ENCODE measurements at places on chromosomes 2 and 18.

DNA sequence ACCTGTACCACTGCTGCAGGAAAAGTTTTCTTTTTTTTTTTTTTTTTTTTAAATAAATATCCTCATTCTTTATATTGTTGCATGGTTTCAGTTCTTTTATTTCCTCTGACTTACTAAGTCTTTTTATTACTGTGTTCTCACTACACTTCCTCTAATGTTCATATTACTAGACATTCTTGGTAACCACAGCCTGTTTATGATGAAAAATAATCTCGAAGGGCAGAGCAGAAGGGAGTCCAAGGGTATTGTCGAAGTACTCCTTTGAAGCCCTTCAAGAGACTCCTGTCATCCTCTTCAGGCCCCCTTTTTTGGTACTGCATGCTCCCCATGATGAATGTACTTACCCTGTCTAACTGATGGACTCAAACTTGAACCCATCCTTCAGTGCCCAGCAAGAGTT is 61.2 kb downstream of the RND3 start:
- no peak overlapping the region for H3K27ac ChIP-seq
- H3K36me3 ChIP-seq: no peaks in the 10 kb centered on the region
- no peaks in the 10 kb centered on the region for H3K4me1 ChIP-seq
- DNase-seq: no peak

DNA sequence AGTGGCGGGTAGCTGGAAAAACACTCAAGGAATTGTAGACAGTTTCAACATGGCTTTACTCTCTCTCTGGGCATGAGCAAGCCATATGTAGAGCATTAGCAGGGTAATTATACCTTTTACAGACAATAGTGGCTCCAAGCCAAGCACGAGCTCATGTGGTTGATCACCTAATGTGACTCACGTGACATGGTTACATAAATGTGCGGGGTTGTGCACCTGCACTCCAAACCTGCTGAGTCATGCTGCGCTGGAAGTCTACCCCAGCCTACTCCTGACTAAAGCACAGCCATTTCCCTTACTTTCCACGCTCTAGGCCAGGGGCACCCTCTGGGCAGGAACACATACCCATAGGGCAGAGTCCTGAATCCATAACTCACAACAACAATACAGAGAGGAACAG is 232.8 kb downstream of the MBD5 start:
- H3K36me3 ChIP-seq: peaks cover 6% of the 10 kb centered on the region
- DNase-seq: no peak
- H3K27ac ChIP-seq: no peak overlapping the region
- no peak overlapping the region for H3K4me3 ChIP-seq

DNA sequence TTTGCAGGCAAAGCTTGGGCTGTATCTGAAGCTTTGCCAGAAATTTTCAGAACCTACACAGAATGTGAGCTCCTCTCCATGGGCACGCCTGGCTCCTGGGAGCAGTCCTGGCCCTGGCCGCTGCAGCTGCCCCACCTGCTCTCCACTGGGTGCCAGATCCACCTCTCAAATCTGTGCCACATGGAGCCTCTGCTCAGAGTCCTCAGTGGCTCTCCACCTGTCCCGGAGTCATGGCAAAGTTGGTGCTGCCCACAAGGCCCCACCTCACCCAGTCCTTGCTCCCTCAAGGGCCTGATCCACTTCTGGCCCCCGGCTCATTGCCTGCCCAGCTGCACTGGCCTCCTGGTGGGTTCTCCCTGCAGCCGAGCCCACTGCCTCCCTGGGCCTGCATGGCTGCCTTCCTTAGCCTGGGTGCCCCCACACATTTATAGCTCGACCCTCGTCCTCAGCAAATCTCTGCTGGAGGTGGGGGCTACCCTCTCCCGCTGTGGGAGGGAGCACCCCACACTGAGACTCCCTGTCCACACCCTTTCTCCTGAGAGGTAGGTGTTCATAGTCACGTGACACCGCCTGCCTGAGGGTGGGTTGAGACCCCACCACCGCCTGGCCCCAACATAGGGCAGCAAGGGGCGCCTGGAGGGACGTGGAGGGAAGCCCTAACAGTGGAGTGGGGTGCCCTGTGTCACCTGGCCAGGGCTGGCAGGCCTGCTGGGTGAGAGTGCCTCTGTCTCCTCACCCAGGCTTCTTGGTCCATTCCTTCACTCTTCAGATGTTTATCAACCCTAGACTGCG is 224.1 kb downstream of the SH3RF3 start:
- H3K4me3 ChIP-seq: no peak overlapping the region
- H3K27me3 ChIP-seq: no peaks in the 10 kb centered on the region
- H3K27ac ChIP-seq: peak overlapping the region; percentile 19
- no peaks in the 10 kb centered on the region for H3K36me3 ChIP-seq
- H3K4me1 ChIP-seq: peaks cover 28% of the 10 kb centered on the region
- no peak for DNase-seq

GRCh38 chr18:57585855-57586250 is 649 bp downstream of the FECH start:
- peak overlapping the region; percentile 89 for H3K4me3 ChIP-seq
- no peaks in the 10 kb centered on the region for H3K27me3 ChIP-seq
- peak overlapping the region; percentile 62 for H3K27ac ChIP-seq

- no peak for DNase-seq
- H3K4me3 ChIP-seq: no peak overlapping the region
- H3K36me3 ChIP-seq: peaks cover 2% of the 10 kb centered on the region
- peaks cover 15% of the 10 kb centered on the region for H3K4me1 ChIP-seq
These were observed 111.2 kb upstream of the PPP1CB start for GRCh38 chr2:28640260-28640907.

- no peak overlapping the region for H3K4me3 ChIP-seq
- no peaks in the 10 kb centered on the region for H3K4me1 ChIP-seq
- peaks cover 5% of the 10 kb centered on the region for H3K36me3 ChIP-seq
- peaks cover 12% of the 10 kb centered on the region for H3K27me3 ChIP-seq
These were observed 66.5 kb upstream of the UGP2 start for GRCh38 chr2:63775191-63775590.

- no peaks in the 10 kb centered on the region for H3K36me3 ChIP-seq
- DNase-seq: no peak
- H3K27ac ChIP-seq: no peak overlapping the region
- H3K4me1 ChIP-seq: peaks cover 2% of the 10 kb centered on the region
These were observed 219.9 kb downstream of the EXOC6B start for GRCh38 chr2:72605836-72606442.

GRCh38 chr2:135926605-135927004 is 50.4 kb upstream of the MCM6 start:
- no peaks in the 10 kb centered on the region for H3K36me3 ChIP-seq
- no peaks in the 10 kb centered on the region for H3K27me3 ChIP-seq
- H3K27ac ChIP-seq: peak overlapping the region; percentile 82
- no peak for DNase-seq
- peaks cover 4% of the 10 kb centered on the region for H3K4me1 ChIP-seq

DNA sequence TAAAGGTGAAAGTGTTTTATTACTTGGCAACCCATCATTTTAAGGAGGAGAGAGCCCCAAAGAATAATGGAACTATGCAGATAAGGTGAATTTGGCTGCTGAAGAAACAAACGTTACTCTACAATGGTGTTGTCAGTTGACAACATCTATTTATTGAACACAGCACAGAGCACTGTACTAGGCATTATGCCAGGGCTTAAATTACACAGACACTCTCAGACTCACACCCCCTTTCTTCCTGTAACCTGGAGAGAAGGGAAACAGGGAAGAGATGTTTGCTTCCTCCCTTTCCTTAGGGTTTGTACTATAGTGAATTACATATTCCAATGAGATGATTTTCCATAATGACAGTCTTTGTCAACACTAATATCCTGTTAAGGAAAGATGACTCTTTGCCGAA is 94.0 kb upstream of the ATP5MC3 start:
- H3K27me3 ChIP-seq: peaks cover 37% of the 10 kb centered on the region
- H3K27ac ChIP-seq: no peak overlapping the region
- H3K4me1 ChIP-seq: no peaks in the 10 kb centered on the region
- no peak overlapping the region for H3K4me3 ChIP-seq

GRCh38 chr2:160392201-160392600 is 101.4 kb downstream of the RBMS1 start:
- H3K4me3 ChIP-seq: peak overlapping the region; percentile 19
- no peak for DNase-seq
- no peaks in the 10 kb centered on the region for H3K36me3 ChIP-seq
- H3K27ac ChIP-seq: peak overlapping the region; percentile 80

DNA sequence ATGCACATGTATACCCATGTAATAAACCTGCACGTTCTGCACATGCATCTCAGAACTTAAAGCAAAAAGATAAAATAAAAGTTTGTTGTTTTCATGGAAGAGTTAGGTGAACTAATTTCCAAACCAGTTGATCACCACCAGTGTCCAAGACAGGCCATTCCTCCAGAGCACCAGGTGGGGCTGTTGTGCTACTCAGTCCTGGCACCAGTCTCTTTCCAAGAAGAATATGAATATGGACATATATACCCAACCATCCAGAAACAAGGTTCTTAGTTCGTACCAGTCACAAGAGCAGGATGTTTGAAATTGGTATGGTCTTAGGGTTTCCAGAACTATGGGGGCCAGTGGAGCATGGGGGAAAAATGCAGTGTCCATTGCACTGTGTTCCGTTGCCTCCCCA is 17.2 kb upstream of the TNP1 start:
- DNase-seq: no peak
- H3K36me3 ChIP-seq: no peaks in the 10 kb centered on the region
- H3K27me3 ChIP-seq: peaks cover 21% of the 10 kb centered on the region
- no peak overlapping the region for H3K27ac ChIP-seq
- H3K4me3 ChIP-seq: no peak overlapping the region
- H3K4me1 ChIP-seq: no peaks in the 10 kb centered on the region

DNA sequence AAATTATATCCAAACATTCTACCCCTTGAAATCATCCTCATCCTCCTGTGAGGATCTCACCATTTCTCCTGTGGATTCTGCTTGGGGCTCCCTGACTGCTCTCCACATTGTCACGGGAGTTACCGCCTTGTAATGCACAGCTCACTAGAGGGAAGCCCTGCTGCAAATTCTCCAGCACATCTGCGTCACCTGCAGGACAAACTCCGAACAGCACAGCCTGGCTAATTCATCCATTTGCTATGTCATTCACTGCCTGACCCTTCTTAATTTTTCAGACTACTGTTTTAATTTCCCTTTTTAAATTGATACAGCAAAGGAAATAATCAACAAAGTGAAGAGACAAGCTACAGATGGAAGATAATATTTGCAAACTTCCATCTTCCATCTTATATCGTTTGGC is 627.4 kb downstream of the FBXO15 start:
- H3K36me3 ChIP-seq: no peaks in the 10 kb centered on the region
- H3K27ac ChIP-seq: no peak overlapping the region
- H3K4me1 ChIP-seq: no peaks in the 10 kb centered on the region
- no peaks in the 10 kb centered on the region for H3K27me3 ChIP-seq
- H3K4me3 ChIP-seq: no peak overlapping the region

GRCh38 chr2:73069855-73070642 is 1.5 kb downstream of the SFXN5 start:
- H3K27ac ChIP-seq: peak overlapping the region; percentile 65
- peak overlapping the region; percentile 93 for H3K4me3 ChIP-seq
- H3K36me3 ChIP-seq: peaks cover 2% of the 10 kb centered on the region
- peaks cover 27% of the 10 kb centered on the region for H3K4me1 ChIP-seq
- no peak for DNase-seq

DNA sequence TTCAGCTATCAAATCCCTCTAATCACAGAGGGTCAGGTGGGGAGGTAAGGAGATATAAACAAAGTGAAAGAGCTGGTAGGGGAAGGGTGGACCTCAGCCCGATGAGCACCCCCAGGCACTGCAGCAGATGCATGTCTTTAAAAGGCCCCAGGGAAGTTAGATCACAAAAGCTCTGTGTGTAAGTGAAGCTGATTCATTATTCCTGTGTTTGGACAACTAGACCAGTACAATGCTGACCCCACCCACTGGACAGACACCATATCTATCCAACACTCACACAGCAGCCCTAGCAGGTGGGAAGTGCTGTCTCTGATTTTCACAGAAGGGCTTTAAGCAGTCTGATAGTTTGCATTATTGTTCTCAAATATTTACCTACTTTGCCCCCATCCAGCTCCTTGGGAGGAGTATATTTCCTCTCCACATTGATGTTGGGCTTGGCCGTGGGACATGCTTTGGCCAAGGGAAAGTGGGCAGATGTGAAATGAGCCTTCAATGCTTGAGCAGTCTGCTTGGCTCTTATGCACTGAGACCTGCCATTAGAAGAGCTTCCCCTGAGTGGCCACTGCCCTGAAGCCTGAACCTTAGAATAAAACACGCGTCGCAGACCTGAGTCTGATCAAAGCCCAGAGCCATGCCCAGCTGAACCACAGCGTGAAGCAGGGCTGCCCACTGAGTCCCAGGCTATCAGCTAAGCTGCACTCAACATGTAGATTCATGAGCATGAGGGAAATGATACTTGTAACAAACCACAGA is 111.4 kb downstream of the COPS8 start:
- no peaks in the 10 kb centered on the region for H3K4me1 ChIP-seq
- H3K27me3 ChIP-seq: peaks cover 60% of the 10 kb centered on the region
- H3K4me3 ChIP-seq: no peak overlapping the region
- no peak overlapping the region for H3K27ac ChIP-seq
- H3K36me3 ChIP-seq: no peaks in the 10 kb centered on the region

DNA sequence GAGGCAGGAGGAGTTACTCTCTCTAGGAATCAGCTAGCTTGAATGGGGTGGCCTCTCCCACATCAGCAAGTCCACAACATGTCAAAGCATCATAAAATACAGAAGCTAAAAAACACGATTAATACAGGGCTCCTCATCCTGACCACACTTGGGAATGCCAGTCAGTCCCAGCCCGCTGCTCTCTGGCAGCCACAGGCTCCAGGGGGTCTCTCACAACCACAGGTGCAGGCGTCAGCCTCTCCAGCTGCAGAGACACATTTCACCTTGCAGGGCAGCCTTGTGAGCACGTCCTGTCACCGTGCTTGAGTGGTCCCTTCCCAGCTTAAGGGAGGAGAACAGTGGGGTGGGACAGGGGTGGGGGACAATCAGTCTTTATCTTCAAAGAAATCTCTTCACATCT is 137.4 kb upstream of the SH3BP4 start:
- H3K27ac ChIP-seq: no peak overlapping the region
- DNase-seq: no peak
- H3K27me3 ChIP-seq: peaks cover 69% of the 10 kb centered on the region
- no peak overlapping the region for H3K4me3 ChIP-seq
- no peaks in the 10 kb centered on the region for H3K36me3 ChIP-seq

DNA sequence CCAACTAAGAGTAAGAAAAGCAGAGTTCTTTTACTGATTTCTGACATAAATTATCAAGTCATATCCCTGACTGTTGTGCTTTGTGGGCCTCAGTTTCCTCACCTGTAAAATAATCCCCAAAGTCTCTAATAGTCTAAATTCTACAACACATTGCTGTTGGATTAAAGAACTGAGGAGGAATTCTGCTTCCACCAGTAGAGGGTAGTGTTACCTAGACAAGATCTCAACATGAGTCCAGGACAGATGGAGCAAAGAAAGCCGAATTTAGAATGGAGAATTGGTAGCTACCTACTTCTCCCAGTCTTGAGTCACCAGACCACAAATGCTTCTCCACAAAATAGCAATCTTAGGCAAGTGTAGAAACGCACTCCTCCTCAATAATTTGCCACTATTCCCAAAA is 462.5 kb upstream of the FSHR start:
- DNase-seq: no peak
- H3K4me1 ChIP-seq: no peaks in the 10 kb centered on the region
- no peak overlapping the region for H3K4me3 ChIP-seq
- H3K36me3 ChIP-seq: no peaks in the 10 kb centered on the region
- H3K27me3 ChIP-seq: no peaks in the 10 kb centered on the region

- DNase-seq: peak; percentile 19
- H3K4me1 ChIP-seq: peaks cover 8% of the 10 kb centered on the region
- no peak overlapping the region for H3K27ac ChIP-seq
- H3K36me3 ChIP-seq: no peaks in the 10 kb centered on the region
- H3K27me3 ChIP-seq: peaks cover 20% of the 10 kb centered on the region
- no peak overlapping the region for H3K4me3 ChIP-seq
These were observed 6.0 kb upstream of the GPR45 start for GRCh38 chr2:105235388-105236059.

- peaks cover 7% of the 10 kb centered on the region for H3K36me3 ChIP-seq
- H3K27ac ChIP-seq: peak overlapping the region; percentile 90
- H3K27me3 ChIP-seq: no peaks in the 10 kb centered on the region
- DNase-seq: no peak
These were observed 33.3 kb downstream of the NAB1 start for GRCh38 chr2:190682168-190682567.
